Activated naive CD8-positive, alpha-beta T cell treated with anti-CD3 and anti-CD28 coated beads, Interleukin-2, amount 50 U/mL, for 24 hours (primary cell): ENCODE measurements at places on chromosomes 2 and 18.

GRCh38 chr2:192500550-192501200 is 305.9 kb upstream of the TMEFF2 start:
- peak; percentile 4 for DNase-seq

- no peak for DNase-seq
These were observed 9.1 kb downstream of the MAT2A start for GRCh38 chr2:85547859-85548607.

- DNase-seq = no peak
These were observed 65.2 kb downstream of the ZEB2 start for GRCh38 chr2:144454466-144455287.

DNA sequence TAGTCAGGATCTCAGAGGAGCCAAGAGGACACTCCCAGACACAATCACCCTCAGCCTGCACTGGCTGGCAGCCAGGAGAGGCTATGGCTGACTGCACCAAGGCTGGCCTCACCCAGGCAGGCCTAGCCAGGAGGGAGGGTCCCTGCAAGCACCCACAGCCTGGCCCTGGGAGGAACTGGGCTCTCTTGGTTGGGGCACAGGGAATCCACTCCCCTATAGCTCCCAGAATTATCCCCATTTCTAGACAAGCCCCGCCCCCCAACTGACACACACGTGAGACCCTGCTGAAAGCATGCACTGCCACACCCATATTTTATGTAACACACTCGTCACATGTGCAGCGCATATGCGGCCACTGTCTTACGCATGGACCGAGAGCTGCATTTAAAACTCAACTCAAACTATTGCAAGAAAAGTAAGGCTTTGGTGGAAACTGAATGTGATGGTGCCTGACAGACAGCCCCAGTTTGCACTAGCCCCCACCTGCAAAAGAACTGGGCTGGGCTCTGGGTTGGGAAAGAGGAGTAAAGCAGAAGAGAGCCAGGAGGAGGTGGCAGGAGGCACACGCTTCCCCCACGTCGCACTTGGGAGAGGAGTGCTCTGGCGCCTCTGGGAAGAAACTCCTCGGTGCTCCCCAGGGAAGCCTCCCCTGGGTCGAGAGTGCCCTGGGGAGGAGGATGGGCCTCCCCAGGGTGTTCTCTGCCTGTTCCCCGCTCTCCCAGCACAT is 28.9 kb upstream of the ARHGEF4 start:
- DNase-seq = no peak

DNA sequence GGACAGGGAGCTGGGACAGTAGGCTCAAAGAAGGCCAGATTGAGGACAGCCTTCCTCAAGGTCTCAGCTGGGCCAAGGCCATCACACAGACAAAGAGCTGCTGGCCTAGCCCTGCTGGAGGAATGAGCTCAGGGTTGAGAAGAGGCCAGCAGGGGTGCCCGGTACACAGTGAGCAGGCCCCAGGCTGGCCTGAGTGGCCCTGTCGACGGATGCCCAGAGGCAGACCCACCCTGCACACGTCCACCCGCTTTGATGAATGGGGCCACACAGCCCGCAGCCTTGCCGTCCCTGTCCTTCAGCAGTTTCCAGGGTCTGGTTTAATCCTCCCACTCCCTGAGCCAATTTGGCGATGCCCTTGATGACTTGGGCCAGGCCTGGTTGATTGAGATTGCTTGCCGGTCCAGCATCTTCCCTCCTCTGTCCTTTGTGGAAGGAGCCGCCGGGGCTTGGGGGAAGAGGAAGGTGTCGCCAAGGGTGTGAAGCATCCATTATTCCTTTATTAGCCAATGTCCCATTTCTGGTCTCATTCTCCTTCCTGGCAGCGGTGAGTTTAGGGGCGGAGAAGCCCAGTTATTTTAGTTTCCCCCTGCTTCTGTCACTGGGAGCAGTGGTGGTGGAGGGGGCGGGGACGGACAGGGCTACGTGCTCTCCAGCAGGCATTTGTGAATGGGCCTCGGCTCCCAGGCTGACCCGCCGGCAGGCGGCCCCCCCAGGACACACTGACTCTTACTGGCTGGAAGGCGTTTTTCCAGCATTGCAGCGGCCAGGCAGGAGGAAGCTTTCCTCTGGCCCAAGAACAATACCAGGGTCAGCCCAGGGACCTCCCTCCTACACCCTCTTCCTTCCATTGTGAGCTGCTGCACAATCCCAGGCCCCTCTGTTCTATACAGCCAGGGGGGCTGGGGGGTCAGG is 141.8 kb downstream of the CTIF start:
- DNase-seq = no peak

- no peak for DNase-seq
These were observed 6.7 kb downstream of the ASB1 start for GRCh38 chr2:238433300-238433915.

- no peak for DNase-seq
These were observed 110.7 kb upstream of the TLK1 start for GRCh38 chr2:171271386-171271785.

GRCh38 chr2:208798698-208799097 is 392.1 kb downstream of the PTH2R start:
- DNase-seq = no peak

DNA sequence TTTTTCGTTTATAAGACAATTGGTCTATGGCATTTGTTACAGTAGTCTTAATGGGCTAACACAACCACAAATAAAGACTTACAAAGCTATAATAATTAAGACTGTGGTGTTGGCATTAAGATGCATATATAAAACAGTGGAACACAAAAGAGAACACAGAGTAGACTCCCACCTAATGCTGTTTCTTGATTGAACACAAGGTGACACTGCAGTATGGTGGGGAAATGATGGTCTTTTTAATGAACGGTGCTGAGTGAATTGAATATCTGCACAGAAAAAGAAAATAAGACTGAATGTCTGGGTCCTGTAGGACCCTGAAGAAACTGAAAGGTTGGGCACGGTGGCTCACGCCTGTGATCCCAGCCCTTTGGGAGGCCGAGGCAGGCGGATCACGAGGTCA is 1136.6 kb upstream of the NXPH2 start:
- no peak for DNase-seq

DNA sequence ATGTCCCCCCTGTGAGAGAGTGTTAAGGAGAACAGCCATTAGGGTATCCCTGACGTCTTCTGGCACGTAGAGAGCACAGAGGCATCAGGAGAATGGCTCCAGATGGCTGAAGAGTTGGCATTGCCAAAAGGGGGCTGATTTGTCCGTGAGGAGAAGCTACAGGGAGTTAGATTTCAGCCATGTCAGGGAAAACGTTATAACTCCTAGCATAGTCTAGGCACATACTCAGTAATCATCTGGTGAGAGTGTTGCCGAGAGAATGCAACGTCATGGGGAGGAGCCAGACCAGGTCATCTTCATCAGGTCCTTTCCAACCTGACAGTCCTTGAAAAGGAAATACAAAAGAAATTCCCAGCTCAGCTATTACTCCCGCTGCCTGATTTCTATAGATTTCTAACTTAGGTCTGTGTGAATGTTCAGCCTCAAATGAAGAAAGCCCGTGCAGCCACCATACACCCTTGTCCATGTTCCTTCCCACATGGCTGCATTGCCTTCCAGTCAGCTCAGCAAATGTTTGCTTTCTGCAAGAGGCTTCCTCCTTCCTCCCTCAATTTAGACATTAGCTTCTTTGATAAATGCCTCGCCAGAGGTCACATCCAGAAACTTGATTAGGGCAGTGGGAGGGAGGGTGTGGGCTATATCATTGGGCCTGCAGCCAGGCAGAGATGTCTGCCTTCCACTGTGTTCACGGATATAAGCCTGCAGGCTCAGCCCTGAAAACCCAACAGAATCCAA is 93.0 kb downstream of the STPG4 start:
- no peak for DNase-seq

GRCh38 chr2:200168641-200169555 is 137.6 kb upstream of the SPATS2L start:
- DNase-seq = no peak

DNA sequence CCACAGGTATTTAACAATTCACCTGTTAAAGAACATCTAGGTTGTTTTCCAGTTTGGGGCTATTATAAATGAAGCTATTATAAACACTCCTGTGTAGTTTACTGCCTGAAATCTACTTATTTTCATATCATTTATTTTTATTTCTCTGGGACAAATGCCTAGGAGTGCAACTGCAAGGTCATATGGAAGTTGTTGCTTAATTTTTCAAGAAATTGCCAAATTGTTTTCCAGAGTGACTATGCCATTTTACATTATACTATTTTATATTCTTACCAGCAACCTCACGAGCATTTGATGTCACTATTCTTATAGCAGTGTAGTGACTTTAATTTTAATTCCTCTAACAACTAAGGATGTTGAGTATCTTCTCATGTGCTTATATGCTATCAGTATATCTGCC is 298.4 kb downstream of the EXOC6B start:
- DNase-seq = no peak

- DNase-seq = no peak
These were observed 445.8 kb upstream of the RGPD4 start for GRCh38 chr2:107380912-107381311.

DNA sequence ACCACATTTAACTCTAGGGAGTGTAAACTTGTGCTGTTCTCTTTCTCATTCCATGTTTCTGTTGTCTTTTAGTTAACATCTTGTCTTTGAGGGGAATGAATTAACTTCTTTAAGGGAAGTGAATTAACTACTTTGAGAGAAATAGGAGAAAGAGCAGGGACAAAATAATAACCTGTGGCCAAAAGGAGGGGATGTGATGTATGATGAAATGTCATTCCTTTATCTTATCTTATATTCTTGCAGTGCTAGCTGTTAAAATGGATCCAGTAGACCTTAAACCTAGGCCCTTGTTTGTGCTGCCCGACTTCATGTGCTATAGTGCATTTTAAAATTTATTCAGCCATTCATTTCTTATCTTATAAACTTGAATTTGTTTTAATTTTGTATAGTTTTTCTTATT is 18.4 kb downstream of the ABI2 start:
- no peak for DNase-seq

GRCh38 chr2:29469961-29470360 is 354.7 kb downstream of the CLIP4 start:
- no peak for DNase-seq

- peak; percentile 15 for DNase-seq
These were observed at the start of gene SLC19A3 for GRCh38 chr2:227717687-227718567. SLC19A3 (minus strand) TSS chr2:227718028; CDS start chr2:227702318, 15,710 bp downstream.

GRCh38 chr2:236510034-236510433 is 59.6 kb upstream of the ACKR3 start:
- DNase-seq = no peak

- DNase-seq = no peak
These were observed 112.9 kb downstream of the THADA start for GRCh38 chr2:43482961-43483360.

GRCh38 chr2:138610201-138610953 is 108.8 kb downstream of the SPOPL start:
- no peak for DNase-seq

- no peak for DNase-seq
These were observed 1272.7 kb upstream of the TMEFF2 start for GRCh38 chr2:193467276-193467987.

DNA sequence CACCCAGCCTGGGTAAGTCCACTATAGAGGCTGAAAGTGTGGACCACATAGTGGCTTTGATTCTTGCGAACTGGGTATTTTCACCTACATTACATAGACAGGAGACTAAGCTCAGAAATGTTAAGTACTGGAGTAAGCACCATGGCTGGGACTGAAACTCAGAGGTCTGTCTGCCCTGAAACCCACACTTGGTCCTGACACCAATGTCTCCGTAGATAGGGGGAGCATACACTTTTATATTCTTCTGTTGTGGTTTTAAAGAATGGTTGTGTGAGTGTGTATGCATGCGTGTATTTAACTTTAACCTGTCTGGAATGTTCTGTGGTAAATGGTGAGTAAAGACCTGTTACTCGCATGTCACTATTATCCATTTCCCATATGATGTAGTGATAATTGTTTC is 10.3 kb upstream of the NPPC start:
- DNase-seq = no peak

- no peak for DNase-seq
These were observed 9.3 kb upstream of the KCNE4 start for GRCh38 chr2:223042704-223043118.

GRCh38 chr18:67218556-67218955 is 298.0 kb downstream of the DSEL start:
- DNase-seq = no peak

- no peak for DNase-seq
These were observed 319.2 kb downstream of the LRATD1 start for GRCh38 chr2:14951569-14952285.

- DNase-seq = no peak
These were observed 122.5 kb downstream of the TMEFF2 start for GRCh38 chr2:192072261-192072660.

DNA sequence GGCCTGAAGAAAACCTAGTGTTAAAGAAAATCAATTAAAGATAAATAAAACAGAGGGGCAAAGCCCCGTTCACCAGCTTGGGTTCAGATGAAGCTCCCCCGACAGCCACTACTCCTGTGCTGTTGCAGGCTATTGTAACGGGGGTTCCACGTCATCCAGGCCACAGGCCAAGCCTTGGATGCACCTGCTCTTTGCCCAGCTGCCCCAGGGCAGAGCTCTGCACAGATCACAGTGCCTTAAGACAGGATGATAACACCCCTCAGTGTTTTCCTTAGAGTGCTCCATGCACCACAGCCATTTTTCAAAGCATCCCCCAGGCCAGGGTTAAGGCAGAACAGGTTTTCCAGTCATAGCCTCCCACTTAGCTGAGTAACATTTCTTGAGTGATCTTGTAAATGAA is 32.0 kb downstream of the FASTKD2 start:
- DNase-seq = no peak

DNA sequence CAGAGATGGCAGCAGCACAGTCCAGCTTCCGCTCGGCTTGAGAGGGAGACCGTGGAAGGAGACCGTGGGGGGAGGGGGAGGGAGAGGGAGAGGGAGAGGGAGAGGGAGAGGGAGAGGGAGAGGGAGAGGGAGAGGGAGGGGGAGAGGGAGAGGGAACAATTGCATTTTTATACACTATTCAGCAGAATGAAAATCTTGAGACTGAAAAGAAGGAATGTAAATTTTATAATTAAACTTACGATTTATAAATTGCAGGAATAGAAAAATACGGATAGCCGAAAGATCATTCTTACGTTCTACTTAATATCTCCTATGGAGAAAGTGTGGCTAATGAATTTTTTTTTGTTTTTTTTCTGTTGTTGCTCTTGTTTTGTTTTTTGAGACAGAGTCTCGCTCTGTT is 12.5 kb upstream of the COLEC12 start:
- no peak for DNase-seq
